ENCODE measurements at places on chromosomes 4 and X.

DNA sequence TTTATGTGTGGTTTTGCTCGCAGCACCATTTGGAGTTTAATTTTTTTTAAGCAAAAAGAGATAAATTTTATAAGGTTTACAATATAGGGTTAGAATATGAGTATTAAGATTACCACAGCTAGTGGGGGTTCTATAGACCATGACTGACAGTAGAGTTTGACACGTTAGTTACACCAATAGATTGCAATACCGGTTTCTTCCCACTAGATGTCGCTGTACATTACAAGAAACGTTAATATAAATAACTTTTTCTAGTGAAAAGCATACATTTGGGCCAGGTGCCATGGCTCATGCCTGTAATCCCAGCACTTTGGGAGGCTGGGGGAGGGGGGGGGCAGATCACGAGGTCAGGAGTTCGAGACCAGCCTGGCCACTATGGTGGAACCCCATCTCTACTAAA, 433.6 kb downstream of the MAGEB5 start:
- no peak overlapping the region for H3K27ac ChIP-seq
- no peaks in the 10 kb centered on the region for H3K36me3 ChIP-seq
- DNase-seq, result no peak
- no peaks in the 10 kb centered on the region for H3K4me1 ChIP-seq
- no peak overlapping the region for H3K4me3 ChIP-seq
- no peaks in the 10 kb centered on the region for H3K27me3 ChIP-seq

DNA sequence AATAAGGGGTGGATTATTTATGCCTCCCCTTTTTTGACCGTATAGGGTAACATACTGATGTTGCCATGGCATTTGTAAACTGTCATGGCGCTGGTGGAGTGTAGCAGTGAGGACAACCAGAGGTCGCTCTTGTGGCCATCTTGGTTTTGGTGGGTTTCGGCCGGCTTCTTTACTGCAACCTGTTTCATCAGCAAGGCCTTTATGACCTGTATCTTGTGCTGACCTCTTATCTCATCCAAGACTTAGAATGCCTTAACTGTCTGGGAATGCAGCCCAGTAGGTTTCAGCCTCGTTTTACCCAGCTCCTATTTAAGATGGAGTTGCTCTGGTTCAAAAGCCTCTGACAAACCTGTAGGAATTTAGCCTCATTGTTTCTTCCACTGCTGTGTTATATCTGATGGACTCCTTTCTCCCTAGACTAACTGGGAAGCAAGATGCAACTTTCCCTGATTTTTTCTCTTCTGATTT, 71.4 kb downstream of the TMEM131L start:
- H3K27ac ChIP-seq, result peak overlapping the region; percentile 51
- H3K4me3 ChIP-seq, result no peak overlapping the region
- DNase-seq, result no peak
- H3K27me3 ChIP-seq, result no peaks in the 10 kb centered on the region
- peaks cover 37% of the 10 kb centered on the region for H3K36me3 ChIP-seq
- H3K4me1 ChIP-seq, result peaks cover 82% of the 10 kb centered on the region

DNA sequence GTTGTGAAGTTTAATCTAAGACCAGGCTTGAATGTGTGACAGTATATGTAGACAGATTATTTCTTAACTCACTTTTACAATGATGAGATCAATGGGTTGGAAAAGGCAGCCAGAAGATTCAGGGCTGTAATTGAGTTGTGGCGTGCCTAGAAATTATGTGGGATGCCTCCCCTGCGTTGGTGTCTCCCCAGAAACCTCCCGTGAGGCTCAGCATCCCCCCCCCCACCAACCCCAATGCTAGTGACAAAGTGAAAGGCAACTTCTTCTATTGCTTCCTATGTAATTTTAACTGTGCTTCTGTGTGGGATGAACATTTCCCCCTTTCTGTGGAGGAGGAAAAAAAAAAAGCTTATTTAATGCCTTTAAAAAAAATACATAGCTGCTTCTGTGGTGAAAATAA, 297.9 kb downstream of the ARHGAP10 start:
- no peak for DNase-seq
- no peaks in the 10 kb centered on the region for H3K36me3 ChIP-seq
- no peaks in the 10 kb centered on the region for H3K4me1 ChIP-seq
- H3K27ac ChIP-seq, result no peak overlapping the region
- H3K27me3 ChIP-seq, result no peaks in the 10 kb centered on the region

DNA sequence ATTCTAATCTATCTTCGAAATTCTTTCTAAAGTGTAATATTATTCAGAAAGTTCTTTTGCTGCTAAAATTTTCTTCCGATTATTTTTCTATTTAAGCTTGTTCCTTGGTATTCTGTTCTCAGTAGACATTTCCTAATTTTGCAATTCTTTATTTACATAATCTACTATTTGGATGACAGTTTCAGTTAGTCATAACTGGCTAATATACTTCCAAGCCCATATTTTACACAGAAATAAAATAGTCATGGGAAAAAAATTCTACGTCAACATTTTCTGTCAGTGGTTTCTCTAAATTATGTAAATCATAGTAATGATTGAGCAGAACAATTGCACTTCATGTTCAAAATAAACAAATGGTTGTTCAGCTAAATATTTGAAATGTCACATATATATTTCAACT, 178.0 kb upstream of the ANKRD50 start:
- H3K4me3 ChIP-seq, result no peak overlapping the region
- no peak for DNase-seq
- H3K4me1 ChIP-seq, result no peaks in the 10 kb centered on the region
- no peaks in the 10 kb centered on the region for H3K27me3 ChIP-seq
- no peaks in the 10 kb centered on the region for H3K36me3 ChIP-seq

DNA sequence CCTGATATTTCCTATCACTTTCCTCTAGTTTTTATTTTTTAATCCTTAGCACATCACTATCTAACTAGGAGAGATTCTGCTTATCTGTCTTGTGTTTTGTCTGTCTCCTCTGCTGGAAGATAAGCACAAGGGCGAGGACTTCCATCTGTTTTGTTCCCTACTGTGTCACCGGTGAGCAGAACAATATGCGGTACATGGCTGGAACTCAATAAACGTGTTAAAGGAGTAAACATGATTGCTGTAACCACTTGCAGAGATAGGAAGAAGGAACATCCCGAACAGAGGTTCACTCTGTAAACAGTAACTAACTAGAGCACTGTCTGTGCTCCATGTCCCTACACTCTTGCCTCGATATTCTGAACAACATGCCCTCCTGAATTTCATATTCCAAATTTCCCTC, 5.2 kb downstream of the HS3ST1 start:
- no peak overlapping the region for H3K4me3 ChIP-seq
- DNase-seq, result no peak
- H3K27ac ChIP-seq, result no peak overlapping the region
- peaks cover 20% of the 10 kb centered on the region for H3K27me3 ChIP-seq
- H3K4me1 ChIP-seq, result peaks cover 12% of the 10 kb centered on the region

GRCh38 chrX:115147220-115147619, 42.0 kb upstream of the RBMXL3 start:
- H3K4me3 ChIP-seq, result no peak overlapping the region
- no peaks in the 10 kb centered on the region for H3K36me3 ChIP-seq
- H3K4me1 ChIP-seq, result no peaks in the 10 kb centered on the region

GRCh38 chrX:31604629-31605221, 532.9 kb upstream of the FTHL17 start:
- H3K27ac ChIP-seq, result no peak overlapping the region
- no peaks in the 10 kb centered on the region for H3K36me3 ChIP-seq
- no peak for DNase-seq
- H3K4me1 ChIP-seq, result no peaks in the 10 kb centered on the region

DNA sequence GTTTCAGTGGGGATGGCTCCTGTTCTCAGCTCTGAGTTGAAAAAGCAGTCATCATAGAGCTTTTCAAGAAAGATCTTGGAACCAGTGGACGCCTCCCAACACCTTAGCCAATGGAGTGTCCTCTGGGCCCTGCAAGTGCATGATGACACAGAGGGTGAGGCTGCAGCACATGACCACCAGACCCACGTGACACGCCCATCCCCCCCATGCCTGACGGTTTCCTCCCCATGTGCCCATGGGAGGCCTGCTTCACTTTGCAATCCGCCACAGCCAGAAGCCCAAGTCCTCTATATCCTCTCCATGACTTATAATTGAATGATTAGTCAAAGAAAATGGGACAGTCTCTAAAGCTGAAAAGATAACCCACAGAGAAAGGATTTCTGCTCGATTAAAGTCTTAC, 187.0 kb downstream of the AFAP1 start:
- DNase-seq, result no peak
- H3K4me1 ChIP-seq, result peaks cover 33% of the 10 kb centered on the region
- H3K27ac ChIP-seq, result no peak overlapping the region
- no peaks in the 10 kb centered on the region for H3K36me3 ChIP-seq

DNA sequence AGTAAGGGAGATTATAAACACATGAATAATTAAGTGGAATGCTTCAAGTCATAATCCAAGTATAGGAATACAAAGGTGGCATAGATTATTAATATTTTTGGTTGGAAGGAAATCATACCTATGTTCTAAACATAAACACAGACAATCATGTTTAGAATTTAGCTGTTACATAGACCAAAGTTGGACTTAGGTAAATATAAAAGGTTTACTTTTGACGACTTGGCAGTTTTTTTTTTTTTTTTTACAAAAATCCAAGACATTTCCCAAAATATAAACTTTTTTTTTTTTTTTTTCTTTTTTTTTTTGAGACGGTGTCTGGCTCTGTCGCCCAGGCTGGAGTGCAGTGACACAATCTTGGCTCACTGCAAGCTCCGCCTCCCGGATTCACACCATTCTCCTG, 3.5 kb upstream of the N4BP2 start:
- no peak overlapping the region for H3K4me3 ChIP-seq
- no peak for DNase-seq
- peaks cover 18% of the 10 kb centered on the region for H3K4me1 ChIP-seq
- no peak overlapping the region for H3K27ac ChIP-seq
- peaks cover 3% of the 10 kb centered on the region for H3K36me3 ChIP-seq

DNA sequence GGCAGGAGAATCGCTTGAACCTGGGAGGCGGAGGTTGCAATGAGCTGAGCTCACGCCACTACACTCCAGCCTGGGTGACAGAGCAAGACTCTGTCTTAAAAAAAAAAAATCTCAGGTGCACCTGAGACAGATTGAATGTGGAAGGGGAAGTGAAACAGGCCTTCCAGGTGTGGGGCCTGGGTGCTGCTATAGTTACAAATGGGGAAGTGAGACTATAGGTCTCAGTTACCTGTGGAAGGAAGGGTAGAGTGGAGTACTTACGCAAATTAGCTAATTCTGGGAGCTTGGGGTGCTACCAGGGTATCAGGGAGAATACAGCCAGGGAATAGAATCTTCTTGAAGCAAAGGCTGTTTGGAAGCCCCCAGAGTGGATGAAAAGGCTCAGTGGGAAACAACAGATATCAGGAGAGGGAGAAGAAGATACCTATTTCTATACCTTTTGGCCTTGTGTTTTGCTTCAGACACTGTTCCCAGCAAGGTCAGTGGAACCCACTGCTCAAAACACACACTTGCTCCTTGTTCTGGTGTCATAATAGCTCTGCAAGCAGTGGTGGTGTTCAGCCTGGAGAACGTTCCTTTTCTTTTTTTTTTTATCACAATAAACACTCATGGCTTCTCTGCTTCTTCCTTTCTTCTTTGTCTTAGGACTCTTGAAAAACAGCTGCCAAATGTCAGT, 7.0 kb downstream of the CD38 start:
- DNase-seq, result no peak
- no peak overlapping the region for H3K27ac ChIP-seq
- H3K27me3 ChIP-seq, result no peaks in the 10 kb centered on the region

- no peak overlapping the region for H3K27ac ChIP-seq
- DNase-seq, result no peak
- no peaks in the 10 kb centered on the region for H3K36me3 ChIP-seq
- no peak overlapping the region for H3K4me3 ChIP-seq
- peaks cover 10% of the 10 kb centered on the region for H3K4me1 ChIP-seq
These were observed 45.4 kb downstream of the MAMLD1 start for GRCh38 chrX:150408561-150408960.

GRCh38 chrX:83022020-83022419, 486.1 kb upstream of the POU3F4 start:
- no peaks in the 10 kb centered on the region for H3K27me3 ChIP-seq
- no peak overlapping the region for H3K4me3 ChIP-seq
- no peak for DNase-seq
- no peaks in the 10 kb centered on the region for H3K4me1 ChIP-seq
- no peak overlapping the region for H3K27ac ChIP-seq

DNA sequence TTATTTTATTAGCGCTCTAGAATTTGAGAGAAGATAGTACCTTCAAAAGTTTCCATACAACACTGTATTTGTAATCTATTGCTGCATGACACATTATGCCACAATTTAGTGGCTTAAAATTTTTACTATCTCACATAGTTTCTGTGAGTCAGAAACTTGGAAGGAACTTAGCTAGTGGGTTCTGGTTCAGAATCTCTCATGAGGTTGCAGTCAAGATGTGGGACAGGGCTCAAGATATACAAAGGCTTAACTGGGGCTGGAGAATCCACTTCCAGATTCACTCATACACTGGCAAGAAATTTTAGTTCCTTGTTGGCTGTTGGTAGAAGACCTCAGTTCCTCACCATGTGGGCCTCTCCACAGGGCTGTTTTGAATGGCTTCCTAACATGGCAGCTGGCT, 11.5 kb upstream of the C4orf54 start:
- H3K4me1 ChIP-seq, result no peaks in the 10 kb centered on the region
- peaks cover 4% of the 10 kb centered on the region for H3K27me3 ChIP-seq
- no peak overlapping the region for H3K4me3 ChIP-seq
- DNase-seq, result no peak
- peaks cover 2% of the 10 kb centered on the region for H3K36me3 ChIP-seq

Measured in activated CD8-positive, alpha-beta T cell treated with anti-CD3 and anti-CD28 coated beads for 36 hours (primary cell).